EH (cell line): ENCODE measurements at places on chromosomes 6 and 20.
A peak's percentile ranks its signal among the peaks of the same experiment; 100 is the strongest.

DNA sequence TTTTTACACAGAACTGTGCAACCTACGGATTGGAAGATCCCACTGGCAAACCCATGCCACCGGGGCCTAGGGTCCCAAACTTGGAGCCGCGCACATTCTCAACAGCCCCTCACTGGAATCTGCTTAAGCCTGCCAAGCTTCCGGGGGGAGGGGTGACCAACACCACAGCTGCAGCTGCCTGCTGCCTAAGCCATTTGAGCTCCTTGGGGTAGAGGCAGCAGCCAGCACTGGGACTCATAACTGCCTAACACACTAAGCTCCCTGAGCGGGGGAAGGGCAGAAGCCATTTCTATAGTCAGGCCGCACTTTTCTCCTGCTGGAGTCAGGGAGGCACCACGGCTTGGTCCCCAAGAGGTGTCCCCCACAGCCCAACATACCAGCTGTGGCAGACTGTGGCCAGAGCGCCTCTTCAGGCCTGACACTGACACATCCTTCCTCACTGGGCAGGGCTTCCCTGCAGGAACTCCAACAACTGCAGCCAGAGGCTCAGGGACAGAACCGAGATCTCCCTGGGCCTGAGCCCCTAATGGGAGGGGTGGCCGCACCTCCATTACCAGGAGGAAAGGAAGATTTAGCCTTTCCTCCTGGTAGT, 270.3 kb upstream of the ECI2 start:
- DNase-seq = no peak

DNA sequence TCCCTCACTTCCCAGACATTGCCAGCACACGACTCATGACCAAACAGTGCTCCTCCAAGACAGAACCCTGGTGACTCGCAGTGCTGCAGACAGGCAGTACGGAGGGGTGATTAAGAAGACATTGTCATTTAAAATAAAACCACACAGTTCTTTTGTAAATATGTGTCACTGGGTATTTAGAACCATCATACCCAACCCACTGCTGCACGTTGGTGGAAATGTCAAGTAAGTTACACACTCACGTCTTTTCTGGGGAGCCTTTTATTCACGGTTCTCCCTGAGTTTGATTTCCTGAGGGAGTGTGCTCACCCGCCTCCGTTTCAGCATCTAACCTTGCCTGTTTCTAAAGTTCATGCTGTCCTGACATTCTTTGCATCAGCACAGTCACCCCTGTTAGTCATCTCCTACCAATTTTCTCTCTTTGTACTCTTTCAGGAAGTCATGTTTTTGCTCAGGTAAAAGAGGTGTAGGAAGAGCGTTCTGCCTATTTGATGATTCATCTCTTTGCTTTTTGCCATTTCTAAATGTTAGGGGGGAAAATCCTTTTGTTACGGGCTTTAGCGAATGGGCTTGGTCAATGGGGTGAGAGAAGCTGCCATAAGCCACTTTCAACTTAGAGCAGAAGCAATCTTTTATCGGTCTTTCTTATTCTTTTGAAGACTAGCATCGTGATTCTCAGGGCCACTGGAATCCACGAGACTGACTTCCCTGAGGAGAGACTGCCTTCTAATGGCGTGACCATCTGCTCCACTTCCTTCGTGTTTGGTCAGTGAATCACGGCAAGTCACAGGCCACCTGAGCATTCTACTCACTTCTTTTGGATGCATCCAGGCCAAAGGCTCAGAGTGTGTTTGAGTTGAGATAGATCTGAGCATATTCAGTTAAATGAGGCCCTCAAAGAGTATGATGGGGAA, 512.8 kb upstream of the JARID2 start:
- peak; percentile 75 for DNase-seq

- DNase-seq = peak; percentile 69
Measured at GRCh38 chr6:1838604-1839213, 229.0 kb downstream of the FOXC1 start.

DNA sequence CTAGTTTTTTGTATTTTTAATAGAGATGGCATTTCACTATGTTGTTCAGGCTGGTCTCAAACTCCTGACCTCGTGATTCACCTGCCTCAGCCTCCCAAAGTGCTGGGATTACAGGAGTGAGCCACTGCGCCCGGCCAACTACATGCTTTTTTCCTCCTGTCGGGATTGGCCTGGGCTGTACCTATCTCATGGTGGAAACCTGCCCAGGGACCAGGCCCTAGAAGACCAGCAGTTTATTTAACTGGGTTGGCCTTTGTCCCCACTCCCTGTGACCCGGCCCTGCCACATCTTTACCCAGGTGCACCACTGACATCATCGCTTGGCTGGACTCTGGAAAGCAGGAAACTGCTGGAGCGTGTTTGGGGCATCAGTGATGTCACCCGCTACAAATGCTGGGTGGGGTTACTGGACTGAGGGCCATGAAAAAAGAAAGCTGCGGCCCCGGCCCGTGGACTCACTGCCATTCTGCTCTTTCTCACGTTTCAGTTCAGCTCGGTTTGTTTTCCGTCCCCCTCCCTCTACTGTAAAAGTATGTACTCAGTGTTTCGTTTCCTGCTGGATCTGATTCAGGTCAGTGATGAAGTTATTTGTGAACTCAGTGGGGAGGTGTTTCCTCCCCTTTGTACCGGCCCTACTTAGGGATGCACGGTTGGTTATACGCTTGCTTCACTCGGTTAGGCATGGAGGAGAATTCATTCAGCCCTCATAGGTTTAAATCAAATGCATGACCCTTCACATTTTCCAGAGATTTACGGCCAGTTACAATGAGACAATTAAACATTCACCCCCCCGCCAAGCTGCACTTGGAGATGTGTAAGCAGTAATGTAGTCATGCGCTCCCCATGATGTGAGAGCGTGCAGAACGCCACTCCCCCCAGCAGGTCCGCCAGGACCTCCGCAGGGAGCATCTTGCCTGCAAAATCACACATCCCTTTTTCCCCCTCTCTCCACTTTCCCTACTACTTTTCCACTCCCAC, 179.3 kb downstream of the MTHFD1L start:
- peak; percentile 96 for DNase-seq

- no peak for DNase-seq
Measured at GRCh38 chr6:126075335-126076071, 89.2 kb downstream of the TRMT11 start.

DNA sequence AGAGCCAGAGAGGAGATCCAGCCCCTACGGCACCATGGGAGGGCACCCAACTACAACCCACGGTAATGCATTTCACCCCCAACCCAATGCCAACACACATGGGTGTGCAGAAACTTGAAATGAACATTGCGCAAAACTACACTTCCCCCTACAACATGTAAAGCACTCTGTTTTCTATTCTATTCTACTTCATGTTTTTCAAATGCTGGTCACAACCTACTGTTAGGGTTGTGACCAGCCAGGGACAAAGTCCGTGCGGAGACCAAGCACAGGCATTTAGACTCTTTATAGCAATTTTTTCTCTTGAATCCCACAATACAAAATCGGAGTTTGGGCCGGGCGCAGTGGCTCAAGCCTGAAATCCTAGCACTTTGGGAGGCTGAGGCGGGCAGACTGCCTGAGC, 90.6 kb downstream of the MRPL14 start:
- no peak for DNase-seq

DNA sequence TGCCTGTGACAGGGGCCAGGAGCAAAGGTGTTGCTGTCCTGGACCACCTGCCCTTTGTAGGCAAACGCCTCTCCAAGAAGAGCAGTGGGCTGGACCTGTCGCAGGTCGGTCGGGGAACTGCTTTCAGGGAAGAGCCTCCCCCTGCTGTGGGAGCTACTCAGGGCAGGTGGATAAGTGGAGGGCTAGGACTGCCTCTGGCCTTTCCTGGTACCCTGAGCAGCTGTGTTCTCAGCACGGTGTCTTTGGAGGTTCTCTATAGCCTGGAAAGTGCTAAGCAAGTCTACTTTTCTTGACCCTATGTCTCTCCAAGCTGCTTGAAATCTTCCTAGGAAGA, 35.0 kb downstream of the BPIFB1 start:
- no peak for DNase-seq

GRCh38 chr20:36091561-36092397, 62.8 kb upstream of the EPB41L1 start:
- no peak for DNase-seq

GRCh38 chr6:1995636-1996035, 249.8 kb downstream of the GMDS start:
- DNase-seq = peak; percentile 35

GRCh38 chr6:117346142-117346930, 79.4 kb downstream of the ROS1 start:
- DNase-seq = peak; percentile 50

- DNase-seq = no peak
Measured at GRCh38 chr6:97909380-97909779, 626.4 kb upstream of the MMS22L start.

DNA sequence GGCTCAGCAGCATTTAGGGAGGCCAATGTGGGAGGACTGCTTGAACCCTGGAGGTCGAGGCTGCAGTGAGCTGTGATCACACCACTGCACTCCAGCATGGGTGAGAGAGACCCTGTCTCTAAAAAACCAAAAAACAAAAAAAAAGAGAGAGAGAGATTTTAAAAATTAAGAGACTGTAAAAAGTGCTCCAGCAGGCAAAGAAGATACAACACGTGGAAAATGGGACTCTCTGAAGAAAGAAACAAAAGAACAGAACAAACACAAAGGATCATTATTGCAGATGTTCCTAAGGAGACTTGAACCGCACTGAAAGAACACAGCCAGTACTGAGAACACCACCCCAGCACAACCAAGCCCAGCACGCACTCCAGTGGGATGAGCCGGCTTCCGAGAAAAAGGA, 74.2 kb downstream of the TAF4 start:
- no peak for DNase-seq

GRCh38 chr20:10438217-10438616, 3.1 kb downstream of the SLX4IP start:
- DNase-seq = no peak

DNA sequence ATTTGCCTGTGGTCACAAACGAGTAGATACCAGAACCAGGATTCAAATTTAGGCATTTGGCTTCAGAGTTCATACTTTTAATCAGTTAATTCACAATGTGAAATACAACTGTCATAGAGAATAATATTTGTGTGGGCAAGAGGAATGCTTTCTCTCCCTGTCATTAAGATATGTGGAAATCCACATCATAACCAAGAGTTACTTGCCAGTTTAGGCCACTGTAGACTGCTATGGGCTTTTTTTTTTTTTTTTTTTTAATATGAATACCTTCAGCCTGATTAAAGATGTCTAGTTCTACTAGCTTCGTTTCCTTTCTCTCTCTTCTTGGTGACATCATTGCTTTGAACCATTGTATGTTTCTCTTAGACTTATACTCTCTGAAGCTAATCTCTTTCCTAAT, 244.9 kb downstream of the ZFAND3 start:
- peak; percentile 19 for DNase-seq

DNA sequence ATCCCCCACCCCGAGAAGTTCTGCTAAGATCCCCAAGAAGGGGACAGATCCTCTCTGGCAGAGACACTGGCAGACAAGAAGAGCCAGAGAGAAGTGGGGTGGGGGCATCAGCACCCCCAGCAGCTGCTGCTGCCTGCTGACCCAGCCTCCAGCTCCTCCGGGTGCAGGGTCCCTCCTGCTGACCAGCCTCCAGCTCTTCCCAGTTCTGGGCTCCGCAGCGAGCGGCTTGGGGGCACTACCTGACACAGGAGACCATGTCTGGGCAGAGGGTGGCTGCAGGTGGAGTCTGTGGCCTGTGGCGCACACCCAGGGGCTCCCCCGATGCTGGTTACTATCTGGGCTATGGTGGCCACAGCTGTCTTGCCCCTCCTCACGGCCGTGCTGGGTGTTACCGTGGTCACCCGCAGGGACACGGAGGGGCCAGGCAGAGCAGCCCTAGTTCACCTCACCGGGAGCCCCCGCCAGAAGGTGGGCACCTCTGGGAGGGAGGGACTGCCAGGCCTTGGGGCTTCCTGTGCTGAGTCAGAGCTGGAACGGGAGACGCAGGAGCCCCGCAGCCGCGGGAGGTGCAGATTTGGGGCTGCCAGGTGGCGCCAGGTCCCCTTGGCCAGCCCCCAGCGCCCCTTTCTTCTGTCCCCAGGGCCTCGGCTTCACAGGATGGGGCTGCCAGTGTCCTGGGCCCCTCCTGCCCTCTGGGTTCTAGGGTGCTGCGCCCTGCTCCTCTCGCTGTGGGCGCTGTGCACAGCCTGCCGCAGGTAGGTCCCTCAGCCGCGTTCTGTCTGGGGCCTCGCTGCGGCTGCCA, 630 bp downstream of the LIME1 start:
- no peak for DNase-seq

GRCh38 chr6:111985202-111985731, 68.6 kb upstream of the CCN6 start:
- peak; percentile 96 for DNase-seq

GRCh38 chr6:169866140-169866534, 114.7 kb downstream of the ERMARD start:
- DNase-seq = no peak

DNA sequence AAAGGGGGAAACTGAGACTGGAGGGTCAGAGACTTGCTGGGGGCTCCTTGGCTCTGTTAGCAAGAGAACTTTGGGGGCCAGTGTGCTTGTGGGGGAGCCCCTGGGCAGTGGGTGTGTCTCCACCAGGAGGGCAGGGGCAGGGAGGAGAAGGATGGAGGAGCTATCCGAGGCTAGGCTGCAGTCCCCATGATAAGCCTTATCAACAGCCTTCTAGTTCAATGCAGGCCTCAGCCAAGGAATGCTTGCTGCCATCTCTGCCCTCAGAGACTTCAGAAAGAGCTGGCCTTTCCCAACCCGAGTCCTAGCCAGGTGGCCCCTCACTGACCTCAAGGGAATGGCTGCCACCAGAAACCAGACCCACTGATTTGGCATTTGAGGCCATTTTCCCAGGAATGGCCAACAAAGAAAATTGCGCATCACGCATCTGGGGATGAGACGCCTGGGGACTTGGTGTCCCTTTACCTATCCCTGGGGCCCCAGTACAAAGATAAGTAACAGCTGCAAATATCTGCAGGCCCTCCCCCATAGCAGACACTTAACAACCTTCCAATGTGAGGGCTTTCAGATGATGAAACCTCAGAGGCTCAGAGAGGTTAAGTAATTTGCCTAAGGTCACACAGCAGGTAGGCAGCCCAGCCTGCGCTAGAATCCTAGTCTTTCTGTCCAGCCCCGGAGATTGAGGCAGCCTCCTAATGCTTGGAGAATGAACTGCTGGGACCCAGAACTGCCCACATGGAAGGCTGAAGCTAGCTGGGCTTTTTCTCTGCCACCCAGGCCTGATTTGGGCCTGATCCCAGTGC, 4.9 kb downstream of the TGM2 start:
- no peak for DNase-seq

DNA sequence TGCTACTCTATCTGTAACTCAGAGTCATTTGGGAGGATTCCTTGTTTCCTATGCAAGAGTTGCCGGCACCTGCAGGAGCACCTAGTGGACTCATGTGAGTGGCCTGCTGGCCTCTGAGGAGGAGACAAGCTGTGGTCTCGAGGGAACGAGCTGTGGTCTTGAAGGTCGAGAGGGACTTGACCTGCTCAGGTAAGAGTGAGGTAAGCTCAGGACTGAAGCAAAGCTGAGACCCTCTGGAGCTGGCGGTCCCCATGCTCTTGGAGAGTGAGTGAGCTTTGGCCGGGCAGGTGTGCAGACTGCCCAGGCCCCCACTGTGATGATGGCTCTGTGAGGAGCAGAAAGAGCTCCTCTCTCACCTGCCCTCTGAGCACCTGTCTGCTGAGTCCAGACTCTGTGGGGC, 214.3 kb downstream of the MYLK4 start:
- no peak for DNase-seq

- DNase-seq = no peak
Measured at GRCh38 chr20:2891343-2891742, 18.1 kb downstream of the PTPRA start.
